Psoas muscle (tissue), 8 donors: ENCODE measurements at places on chromosomes 6 and 20. TPM values are rescaled to one million over a fixed set of nuclear protein-coding genes. Genes with fewer than 3 reads are reported as not detected.

E2F1 gene
- total RNA-seq = 1.3 TPM

GSTA4 gene
- 11.2 TPM for total RNA-seq

C6orf15 gene
- total RNA-seq = not detected

TRIM15 gene
- not detected for total RNA-seq

ISM1 gene
- total RNA-seq = 1.0 TPM

RAET1L gene
- not detected for total RNA-seq

SLC2A10 gene
- total RNA-seq = 1.5 TPM

DNA sequence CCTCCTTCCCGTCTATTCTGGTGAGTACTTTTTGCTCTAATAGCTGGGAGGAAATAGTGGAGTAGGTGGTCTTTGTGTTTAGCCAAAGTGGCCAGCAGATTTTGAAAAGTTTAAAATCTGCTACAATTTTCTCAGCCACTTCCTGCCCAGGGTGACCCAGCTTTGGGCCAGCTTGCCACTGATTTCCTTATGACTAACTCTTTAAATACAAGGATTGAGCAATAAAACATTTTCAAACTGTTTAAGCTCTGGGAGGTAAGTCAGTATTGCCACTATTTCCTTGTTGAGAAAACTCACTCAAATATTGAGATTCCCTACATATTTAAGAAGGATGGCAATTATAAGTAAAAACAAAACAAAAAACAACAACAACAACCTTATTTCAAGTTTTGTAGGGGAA is 54.5 kb downstream of the TRMT11 start:
- H3K27me3 ChIP-seq = no peaks in the 10 kb centered on the region
- H3K27ac ChIP-seq = no peak overlapping the region
- no peak overlapping the region for H3K4me3 ChIP-seq

- H3K4me1 ChIP-seq = no peaks in the 10 kb centered on the region
- DNase-seq = no peak
- H3K4me3 ChIP-seq = no peak overlapping the region
- H3K27ac ChIP-seq = no peak overlapping the region
Observed at GRCh38 chr6:134422426-134423231, 104.7 kb upstream of the SGK1 start.

GRCh38 chr20:33875055-33875454 is 63.9 kb downstream of the CHMP4B start:
- H3K36me3 ChIP-seq = no peaks in the 10 kb centered on the region
- no peaks in the 10 kb centered on the region for H3K27me3 ChIP-seq
- no peak overlapping the region for H3K27ac ChIP-seq
- H3K4me3 ChIP-seq = no peak overlapping the region
- no peaks in the 10 kb centered on the region for H3K4me1 ChIP-seq
- DNase-seq = no peak

DNA sequence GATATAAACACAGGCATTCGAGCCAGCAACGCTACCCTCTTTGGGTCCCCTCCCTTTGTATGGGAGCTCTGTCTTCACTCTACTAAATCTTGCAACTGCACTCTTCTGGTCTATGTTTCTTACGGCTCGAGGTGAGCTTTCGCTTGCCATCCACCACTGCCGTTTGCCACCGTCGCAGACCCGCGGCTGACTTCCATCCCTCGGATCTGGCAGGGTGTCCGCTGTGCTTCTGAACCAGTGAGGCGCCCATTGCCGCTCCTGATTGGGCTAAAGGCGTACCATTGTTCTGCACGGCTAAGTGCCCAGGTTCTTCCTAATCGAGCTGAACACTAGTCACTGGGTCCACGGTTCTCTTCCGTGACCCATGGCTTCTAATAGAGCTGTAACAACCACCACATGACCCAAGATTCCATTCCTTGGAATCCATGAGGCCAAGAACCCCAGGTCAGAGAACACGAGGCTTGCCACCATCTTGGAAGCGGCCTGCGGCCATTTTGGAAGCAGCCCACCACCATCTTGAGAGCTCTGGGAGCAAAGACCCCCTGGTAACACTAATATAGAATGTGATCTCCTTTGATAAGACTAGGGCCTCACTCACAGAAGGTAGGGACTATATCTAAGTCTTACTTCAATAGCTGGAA is 973 bp downstream of the UBD start:
- DNase-seq = no peak
- H3K27me3 ChIP-seq = peaks cover 13% of the 10 kb centered on the region
- no peaks in the 10 kb centered on the region for H3K36me3 ChIP-seq
- H3K27ac ChIP-seq = no peak overlapping the region

DNA sequence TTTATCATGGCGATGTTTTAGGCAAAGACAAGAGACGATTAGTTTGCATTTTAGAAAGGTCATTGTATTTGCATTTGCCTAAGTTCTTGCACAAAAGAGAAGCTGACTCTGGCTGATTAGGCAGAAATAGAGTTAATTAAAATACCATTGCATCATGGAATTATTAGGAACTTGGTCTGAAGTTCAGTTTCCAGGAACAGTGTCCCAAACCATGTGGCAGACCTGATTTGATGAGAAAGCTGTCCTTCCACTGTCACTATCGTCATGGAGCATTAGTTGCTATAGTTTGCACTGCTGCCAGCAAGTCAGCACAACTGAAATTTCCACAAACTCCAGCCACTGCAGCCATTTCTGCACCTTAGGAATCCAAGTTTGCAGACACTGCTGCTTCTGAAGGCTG is 24.3 kb upstream of the MCUR1 start:
- no peaks in the 10 kb centered on the region for H3K27me3 ChIP-seq
- no peaks in the 10 kb centered on the region for H3K36me3 ChIP-seq
- DNase-seq = no peak

GRCh38 chr20:37841389-37841788 is 61.5 kb upstream of the VSTM2L start:
- H3K27ac ChIP-seq = no peak overlapping the region
- peaks cover 16% of the 10 kb centered on the region for H3K4me1 ChIP-seq
- H3K4me3 ChIP-seq = no peak overlapping the region
- no peak for DNase-seq
- peaks cover 7% of the 10 kb centered on the region for H3K36me3 ChIP-seq

- H3K4me1 ChIP-seq = no peaks in the 10 kb centered on the region
- peak; percentile 50 for DNase-seq
- H3K4me3 ChIP-seq = no peak overlapping the region
- H3K27me3 ChIP-seq = no peaks in the 10 kb centered on the region
Observed at GRCh38 chr6:162964488-162965140, 236.8 kb downstream of the PACRG start.

DNA sequence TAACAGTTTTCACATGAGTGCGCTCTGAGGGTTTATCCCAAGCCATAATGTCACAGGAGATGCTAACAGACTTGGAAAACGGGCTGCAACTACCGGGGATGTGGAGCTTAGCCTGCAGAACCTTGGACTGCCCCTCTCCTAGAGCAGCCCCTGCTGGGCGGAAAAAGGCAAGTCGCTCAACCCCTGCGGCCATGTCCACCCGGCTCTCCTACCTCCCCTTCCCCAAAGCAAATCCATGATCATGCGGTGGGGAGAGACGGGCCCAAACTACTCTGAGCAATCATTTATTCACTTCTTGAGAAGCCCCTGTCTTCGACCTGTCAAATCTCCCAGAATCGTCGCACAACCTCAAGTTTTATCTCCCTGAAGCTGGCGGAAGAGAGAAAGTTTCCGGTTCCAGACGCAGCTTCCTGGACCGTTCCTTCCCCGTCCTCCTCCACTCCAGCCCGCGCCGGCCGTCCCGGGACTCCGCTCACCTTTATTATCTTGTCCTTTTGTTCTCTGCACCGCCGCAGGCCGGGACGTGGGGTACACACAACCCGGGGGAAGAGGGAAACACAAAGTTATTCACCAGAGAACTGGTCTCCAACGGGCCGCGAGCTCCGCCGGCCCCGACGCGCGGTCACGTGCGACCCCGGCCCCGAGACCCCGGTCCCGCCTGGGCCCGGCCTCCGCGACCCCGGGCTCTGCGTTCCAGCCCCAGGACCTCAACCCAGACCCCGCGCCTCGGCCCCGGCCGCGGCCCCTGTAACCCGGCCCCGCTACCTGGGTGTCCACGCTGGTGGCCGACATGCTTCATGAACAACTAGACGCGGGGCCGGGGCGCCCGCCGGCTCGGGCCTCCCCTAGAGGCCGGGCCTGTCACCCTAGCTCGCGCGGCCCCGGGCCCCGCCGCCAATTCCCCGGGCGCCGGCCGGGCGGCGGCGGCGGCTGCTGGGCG is 560 bp downstream of the YTHDF1 start:
- H3K27me3 ChIP-seq = no peaks in the 10 kb centered on the region
- peaks cover 8% of the 10 kb centered on the region for H3K36me3 ChIP-seq
- peak overlapping the region; percentile 96 for H3K4me3 ChIP-seq
- no peak for DNase-seq
- peaks cover 48% of the 10 kb centered on the region for H3K4me1 ChIP-seq

DNA sequence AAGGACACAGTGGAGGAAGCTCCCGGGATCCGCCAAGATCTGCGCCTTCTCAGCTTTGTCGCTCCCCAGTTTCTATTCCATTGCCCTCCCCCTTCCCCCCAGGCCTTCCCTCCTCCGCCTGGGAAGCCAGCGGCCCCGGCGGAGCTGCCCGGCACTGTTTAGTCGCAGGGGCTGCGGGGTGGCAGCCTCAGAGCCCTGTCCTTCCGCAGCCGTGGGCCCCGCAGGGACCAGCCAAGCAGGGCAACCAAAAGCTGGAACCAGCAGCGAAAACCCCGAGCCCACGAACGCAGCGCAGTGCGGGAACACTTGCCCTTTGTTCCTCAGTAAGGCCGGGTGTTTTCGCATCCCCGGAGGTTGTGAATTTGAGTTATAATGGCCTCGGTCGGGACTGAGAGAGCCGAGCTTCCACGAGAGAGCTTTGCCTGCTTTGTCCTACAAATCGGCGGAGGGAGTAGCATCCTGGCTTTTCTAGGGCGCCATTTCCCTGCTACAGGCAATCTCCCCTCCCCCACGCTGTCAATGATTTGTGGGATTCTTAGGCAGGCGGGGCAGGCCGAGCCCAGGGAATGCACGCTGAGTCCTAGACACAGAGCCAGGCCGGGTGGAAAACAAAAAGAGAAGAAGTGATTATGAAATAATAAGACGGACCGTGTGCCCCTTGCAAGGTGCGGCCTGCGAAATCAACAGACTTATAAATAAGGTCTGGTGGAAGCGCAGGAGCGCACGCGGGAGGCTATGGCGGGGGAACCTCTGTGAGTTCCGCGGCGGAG is 4.0 kb upstream of the TUBB2B start:
- H3K4me1 ChIP-seq = peaks cover 36% of the 10 kb centered on the region
- peaks cover 97% of the 10 kb centered on the region for H3K27me3 ChIP-seq
- peak overlapping the region; percentile 63 for H3K4me3 ChIP-seq
- peak overlapping the region; percentile 5 for H3K27ac ChIP-seq

DNA sequence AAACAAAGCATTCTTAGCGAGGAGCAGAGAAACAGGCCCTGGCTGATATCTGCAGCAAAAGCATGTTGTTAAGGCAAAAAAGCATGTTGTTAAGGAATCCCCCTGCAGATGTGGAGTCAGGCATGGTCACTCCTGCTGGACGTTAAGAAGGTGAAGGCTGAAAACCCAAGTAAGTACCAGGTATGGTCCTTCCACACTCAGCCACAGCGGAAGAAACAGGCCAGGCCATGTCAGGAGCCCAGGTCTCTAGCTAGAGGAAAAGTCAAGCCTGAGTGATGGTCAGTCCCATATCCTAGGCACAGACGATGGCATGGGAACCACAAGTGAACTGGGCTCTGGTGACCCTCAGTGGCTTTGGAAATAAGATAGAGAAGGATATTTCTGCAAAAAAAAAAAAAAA is 32.5 kb upstream of the MAS1L start:
- no peak overlapping the region for H3K4me3 ChIP-seq
- H3K36me3 ChIP-seq = no peaks in the 10 kb centered on the region
- no peak overlapping the region for H3K27ac ChIP-seq
- H3K4me1 ChIP-seq = no peaks in the 10 kb centered on the region
- DNase-seq = no peak
- H3K27me3 ChIP-seq = no peaks in the 10 kb centered on the region

DNA sequence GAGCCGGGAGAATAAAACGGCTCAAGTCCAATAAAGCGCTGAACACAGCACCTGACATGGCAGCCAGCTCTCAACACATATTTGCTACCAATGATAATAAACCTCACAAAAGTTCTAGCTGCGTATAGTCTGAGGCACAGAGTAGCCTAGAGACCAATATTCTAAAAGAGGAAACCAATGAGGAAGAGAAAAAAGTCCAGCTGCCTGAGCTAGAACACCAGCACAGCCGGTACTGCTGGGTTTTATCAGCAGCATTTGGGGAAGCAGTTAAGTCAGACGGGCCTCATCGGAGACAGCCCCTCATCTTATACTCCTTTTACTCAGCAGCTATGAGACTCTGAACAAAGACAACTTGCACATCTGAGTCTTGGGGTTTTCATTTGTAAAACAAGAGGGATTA is 2.4 kb upstream of the RTF2 start:
- H3K4me1 ChIP-seq = peaks cover 14% of the 10 kb centered on the region
- H3K36me3 ChIP-seq = peaks cover 5% of the 10 kb centered on the region
- no peaks in the 10 kb centered on the region for H3K27me3 ChIP-seq
- no peak overlapping the region for H3K27ac ChIP-seq

DNA sequence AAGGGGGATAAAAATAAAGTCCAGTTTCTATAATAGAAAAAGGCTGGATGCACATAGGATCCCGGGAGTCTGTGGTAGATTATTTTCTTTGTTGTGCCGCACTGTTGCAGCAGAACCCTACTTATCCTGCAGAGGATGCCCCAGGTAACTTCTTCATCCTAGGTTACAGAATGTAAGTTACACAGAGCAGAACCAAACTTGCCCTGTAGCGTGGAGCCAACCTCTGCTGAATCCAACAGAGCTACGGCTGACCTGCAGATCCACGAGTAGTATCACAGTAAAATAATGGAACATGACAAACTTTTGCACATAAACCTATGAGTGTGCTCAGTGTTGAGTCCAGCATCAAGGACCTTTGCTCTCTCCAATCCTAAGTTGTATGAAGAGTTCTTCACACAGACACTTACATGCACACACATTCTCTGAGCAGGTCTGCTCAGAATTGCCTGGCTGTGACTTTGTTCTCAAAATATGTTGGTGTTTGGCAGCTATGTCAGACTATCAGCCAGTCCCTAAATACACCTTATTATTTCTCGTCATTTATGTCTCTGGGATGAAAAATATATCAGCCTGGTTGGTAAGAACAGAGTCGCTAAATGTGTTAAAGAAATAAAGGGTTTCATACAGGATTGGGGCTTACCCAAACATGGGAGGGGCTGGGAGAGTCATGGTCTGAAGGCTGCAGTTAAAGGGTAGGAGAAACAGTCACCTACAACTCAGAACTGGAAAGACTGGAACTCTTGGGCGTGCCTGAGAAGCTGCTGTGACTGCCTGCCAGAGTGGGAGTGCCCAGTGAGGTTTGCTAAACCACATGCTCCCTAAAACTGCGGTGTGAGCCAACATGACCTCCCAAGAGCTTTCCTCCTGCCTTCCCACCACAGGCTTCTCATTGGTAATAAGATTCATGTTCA is 165.1 kb upstream of the SLC24A3 start:
- H3K36me3 ChIP-seq = no peaks in the 10 kb centered on the region
- H3K4me1 ChIP-seq = peaks cover 16% of the 10 kb centered on the region
- peak; percentile 75 for DNase-seq
- no peaks in the 10 kb centered on the region for H3K27me3 ChIP-seq

GRCh38 chr6:137764464-137764863 is 102.6 kb upstream of the TNFAIP3 start:
- no peak for DNase-seq
- no peaks in the 10 kb centered on the region for H3K4me1 ChIP-seq
- no peaks in the 10 kb centered on the region for H3K36me3 ChIP-seq
- no peak overlapping the region for H3K27ac ChIP-seq
- H3K4me3 ChIP-seq = no peak overlapping the region

- H3K27ac ChIP-seq = no peak overlapping the region
- DNase-seq = no peak
- H3K4me1 ChIP-seq = no peaks in the 10 kb centered on the region
- H3K36me3 ChIP-seq = no peaks in the 10 kb centered on the region
- H3K27me3 ChIP-seq = peaks cover 10% of the 10 kb centered on the region
Observed at GRCh38 chr6:39050453-39051112, 2.0 kb downstream of the GLP1R start.

- no peaks in the 10 kb centered on the region for H3K4me1 ChIP-seq
- no peak for DNase-seq
- H3K36me3 ChIP-seq = no peaks in the 10 kb centered on the region
- peaks cover 5% of the 10 kb centered on the region for H3K27me3 ChIP-seq
- no peak overlapping the region for H3K4me3 ChIP-seq
- no peak overlapping the region for H3K27ac ChIP-seq
Observed at GRCh38 chr6:14092838-14093789, 24.5 kb upstream of the CD83 start.
